ENCODE measurements at places on chromosomes 1 and 21.

DNA sequence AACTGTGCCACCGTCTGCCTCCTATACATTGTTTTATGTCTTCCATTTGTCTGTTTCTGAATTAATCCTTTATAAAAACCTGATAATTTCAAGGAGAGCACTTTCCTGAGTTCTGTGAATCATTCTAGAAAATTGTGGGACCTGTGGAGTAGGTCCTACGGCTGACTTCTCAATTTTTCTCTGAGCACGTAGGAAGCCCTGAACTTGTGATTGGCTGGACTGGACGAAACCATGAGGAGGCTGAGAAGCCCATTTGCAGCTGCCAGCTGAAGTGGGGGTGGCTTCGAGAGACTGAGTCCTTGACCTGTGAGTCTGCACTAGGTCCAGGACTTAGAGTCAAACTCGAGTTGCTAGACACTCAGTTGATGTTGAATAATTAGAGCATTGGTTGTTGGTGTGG, 277.1 kb upstream of the NCAM2 start:
- H3K27me3 ChIP-seq, result no peaks in the 10 kb centered on the region
- no peak overlapping the region for H3K27ac ChIP-seq
- no peaks in the 10 kb centered on the region for H3K4me1 ChIP-seq
- H3K36me3 ChIP-seq, result no peaks in the 10 kb centered on the region

GRCh38 chr21:43195121-43196021, 26.6 kb downstream of the CRYAA start:
- H3K27me3 ChIP-seq, result no peaks in the 10 kb centered on the region
- H3K36me3 ChIP-seq, result no peaks in the 10 kb centered on the region
- H3K27ac ChIP-seq, result no peak overlapping the region
- no peaks in the 10 kb centered on the region for H3K4me1 ChIP-seq

DNA sequence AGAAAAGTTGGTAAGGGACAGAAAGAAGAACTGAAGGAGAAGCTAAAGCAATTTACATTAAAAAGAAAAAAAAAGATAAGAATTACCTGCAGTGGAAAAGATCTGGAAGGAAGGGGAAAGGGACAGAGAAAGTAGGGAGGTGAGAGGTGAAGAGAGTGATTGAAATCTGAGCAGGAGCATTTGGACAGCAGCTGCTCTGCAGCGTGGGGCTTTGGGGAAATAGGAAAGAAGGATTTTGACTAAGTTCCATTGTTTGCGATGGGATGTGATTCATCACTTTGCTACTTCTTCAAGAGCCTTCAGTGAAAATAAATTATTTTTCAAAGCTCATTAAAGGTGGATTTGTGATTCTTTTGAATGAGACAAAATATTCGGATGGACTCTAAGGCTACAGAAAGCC, 26.1 kb upstream of the NMNAT2 start:
- DNase-seq, result no peak
- H3K36me3 ChIP-seq, result no peaks in the 10 kb centered on the region
- no peak overlapping the region for H3K27ac ChIP-seq
- H3K27me3 ChIP-seq, result peaks cover 11% of the 10 kb centered on the region
- H3K4me1 ChIP-seq, result no peaks in the 10 kb centered on the region

DNA sequence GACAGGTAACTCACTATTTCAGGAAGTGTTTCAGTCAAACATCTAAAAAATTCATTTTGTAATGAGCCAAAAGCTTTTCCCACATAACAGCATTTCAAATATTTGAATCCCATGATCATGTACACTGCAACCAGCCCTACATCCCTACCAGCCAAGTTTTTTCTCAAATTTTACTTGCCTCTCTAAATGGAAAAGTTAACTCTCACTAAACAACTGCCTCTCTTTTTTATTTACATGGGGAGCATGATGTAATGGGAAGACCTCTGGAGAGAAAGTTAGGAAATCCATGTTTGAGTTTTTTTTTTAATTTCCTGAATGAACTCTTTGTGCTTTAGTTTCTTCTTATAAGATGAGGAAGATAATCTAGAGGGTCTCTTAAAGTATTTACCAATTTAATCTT, 70.5 kb downstream of the TTLL7 start:
- no peaks in the 10 kb centered on the region for H3K4me1 ChIP-seq
- no peak overlapping the region for H3K27ac ChIP-seq
- DNase-seq, result no peak

DNA sequence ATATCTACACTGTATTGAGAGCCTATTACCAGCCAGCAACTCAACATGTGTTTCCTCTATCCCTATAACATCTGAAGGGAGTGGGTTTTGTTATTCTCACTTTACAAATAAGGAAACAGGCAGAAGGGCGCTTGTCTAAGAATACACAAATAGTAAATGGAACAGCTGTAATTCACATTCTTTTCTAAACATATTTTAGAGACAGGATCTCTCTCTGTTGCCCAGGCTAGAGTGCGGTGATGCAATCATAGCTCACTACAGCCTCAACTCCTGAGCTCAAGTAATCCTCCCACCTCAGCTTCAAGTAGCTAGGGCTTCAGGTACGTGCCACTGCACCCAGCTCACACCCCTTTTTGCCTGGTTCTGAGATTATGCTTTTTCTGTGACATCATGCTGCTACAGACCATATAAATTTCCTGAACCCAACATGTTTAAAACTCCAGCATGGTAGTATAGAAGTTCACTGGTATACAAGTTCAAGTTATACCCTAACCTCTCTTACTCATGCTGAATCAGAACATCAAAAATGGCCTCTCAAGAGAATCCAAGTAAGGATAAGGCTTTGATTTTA, 8.6 kb upstream of the TACSTD2 start:
- H3K4me1 ChIP-seq, result no peaks in the 10 kb centered on the region
- H3K27ac ChIP-seq, result no peak overlapping the region
- H3K36me3 ChIP-seq, result no peaks in the 10 kb centered on the region

DNA sequence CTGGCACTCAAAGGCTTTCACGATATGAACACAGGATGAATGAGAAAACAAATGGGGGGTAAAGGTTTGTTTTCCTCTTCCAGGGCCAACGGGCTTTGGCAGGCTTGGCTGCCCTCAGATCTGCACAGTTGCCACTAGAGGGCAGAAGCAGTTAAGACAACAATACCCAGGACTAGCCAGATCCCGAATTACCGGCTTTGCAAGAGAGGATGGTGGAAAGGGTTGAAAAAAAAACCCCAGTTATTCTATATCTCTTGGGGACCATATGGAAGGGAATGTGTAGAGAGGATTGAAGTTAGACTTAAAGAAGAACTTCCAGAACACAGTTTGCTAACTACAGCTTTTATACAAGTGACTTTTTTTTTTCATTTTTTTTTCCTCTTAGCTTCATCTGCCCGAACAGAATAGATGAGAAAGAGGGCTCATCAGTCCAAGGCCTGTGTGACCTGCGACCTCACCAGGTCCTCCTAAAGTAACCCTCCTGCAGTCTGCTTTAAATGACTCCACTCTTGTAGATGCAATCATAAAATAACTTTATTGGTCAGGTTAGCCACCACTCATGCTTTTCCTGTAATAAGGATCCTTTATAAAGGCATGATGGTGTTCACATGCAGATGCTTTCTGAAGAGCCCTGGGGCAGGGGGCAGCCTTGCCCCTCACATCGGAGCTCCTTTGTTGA, 10.7 kb downstream of the FMOD start:
- peak; percentile 73 for DNase-seq
- peaks cover 13% of the 10 kb centered on the region for H3K4me1 ChIP-seq
- H3K27me3 ChIP-seq, result peaks cover 55% of the 10 kb centered on the region
- H3K27ac ChIP-seq, result no peak overlapping the region
- no peaks in the 10 kb centered on the region for H3K36me3 ChIP-seq

- DNase-seq, result no peak
- H3K27ac ChIP-seq, result no peak overlapping the region
- no peak overlapping the region for H3K4me3 ChIP-seq
- H3K27me3 ChIP-seq, result peaks cover 4% of the 10 kb centered on the region
- no peaks in the 10 kb centered on the region for H3K36me3 ChIP-seq
- no peaks in the 10 kb centered on the region for H3K4me1 ChIP-seq
Measured at GRCh38 chr21:32056791-32057190, 184.0 kb downstream of the HUNK start.

DNA sequence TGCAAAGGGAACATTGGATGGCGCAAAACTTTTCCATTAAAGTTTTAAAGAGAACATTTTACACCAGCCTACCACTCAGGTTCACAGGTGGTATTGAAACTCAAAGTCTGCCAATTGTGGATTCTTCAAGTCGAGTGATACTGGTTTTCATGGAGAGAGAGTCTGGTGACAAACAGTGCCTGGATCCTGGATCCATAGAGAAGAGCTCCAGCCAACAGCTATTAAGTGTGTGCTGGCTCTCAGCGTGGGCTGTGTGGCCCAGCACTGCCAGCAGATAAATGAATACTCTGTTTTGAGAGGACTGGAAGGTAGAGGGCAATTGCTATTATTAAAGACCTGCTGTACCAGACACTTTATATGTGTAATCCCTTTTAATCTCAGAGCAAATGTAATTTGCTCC, 118.9 kb upstream of the SYT6 start:
- H3K27me3 ChIP-seq, result no peaks in the 10 kb centered on the region
- H3K27ac ChIP-seq, result no peak overlapping the region
- no peak overlapping the region for H3K4me3 ChIP-seq
- DNase-seq, result no peak

DNA sequence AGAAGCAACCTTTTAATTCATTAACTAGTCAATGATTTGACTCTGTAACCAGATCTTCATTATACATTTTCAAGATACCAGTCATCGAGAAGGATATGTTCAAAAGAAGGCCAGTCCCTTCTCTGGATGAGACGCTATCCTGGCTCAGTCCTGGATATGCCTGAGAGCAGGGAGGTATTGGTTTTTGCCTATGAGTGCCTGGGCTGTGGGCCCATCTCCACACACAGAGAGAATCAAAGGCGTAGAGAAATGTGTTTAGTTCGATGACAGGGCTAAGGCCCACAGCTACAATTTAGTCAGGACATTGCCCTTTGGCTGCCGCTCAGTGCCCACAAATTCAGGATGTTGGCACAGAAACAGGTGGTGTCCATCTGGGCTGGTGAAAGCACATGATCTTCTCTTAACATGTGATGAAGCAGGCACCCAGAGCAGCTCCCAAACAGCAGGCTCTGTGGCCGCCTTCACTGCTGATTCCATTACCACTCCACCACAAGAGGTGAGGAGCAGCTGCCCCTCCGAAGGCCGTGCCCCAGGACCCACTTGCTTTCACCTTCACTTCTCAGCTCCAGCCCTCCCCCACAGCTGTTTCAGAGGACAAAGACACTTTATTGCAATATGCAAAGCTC, 24.7 kb downstream of the ACKR1 start:
- no peak overlapping the region for H3K27ac ChIP-seq
- no peak overlapping the region for H3K4me3 ChIP-seq
- H3K36me3 ChIP-seq, result no peaks in the 10 kb centered on the region
- no peak for DNase-seq
- H3K4me1 ChIP-seq, result no peaks in the 10 kb centered on the region
- no peaks in the 10 kb centered on the region for H3K27me3 ChIP-seq

DNA sequence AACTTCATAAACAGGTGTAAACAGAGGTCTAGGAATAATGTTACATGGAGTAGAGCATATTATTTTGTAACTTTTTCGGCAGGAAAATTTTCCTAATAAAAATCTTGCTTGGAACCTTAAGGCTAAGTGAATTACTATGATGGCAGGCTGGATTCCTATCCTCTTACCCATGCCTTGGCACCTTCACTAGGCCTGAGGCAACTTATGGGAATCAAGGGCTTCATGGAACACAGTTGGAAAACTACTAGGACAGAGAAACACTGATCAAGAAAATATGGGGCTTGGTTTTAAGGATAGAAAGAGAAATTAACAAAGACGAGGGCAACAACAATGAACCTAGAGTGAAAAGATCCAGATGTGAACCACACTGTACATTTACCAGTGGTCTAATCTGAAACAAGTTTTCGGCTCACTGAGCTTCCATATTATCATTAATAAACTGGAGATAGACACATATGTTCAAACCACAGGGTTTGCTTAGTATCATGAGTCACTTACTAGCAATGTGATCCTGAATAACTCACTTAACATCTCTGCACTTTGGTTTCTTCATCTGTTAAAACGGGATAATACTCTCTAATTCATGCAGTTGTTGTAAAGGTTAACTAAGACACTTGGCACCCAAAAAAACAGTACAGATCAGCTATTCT, 68.5 kb downstream of the GPATCH2 start:
- no peaks in the 10 kb centered on the region for H3K36me3 ChIP-seq
- no peak for DNase-seq
- H3K27ac ChIP-seq, result no peak overlapping the region
- no peak overlapping the region for H3K4me3 ChIP-seq
- no peaks in the 10 kb centered on the region for H3K4me1 ChIP-seq

GRCh38 chr1:167654975-167655575, 25.0 kb downstream of the RCSD1 start:
- peaks cover 26% of the 10 kb centered on the region for H3K4me1 ChIP-seq
- H3K27me3 ChIP-seq, result no peaks in the 10 kb centered on the region
- no peak overlapping the region for H3K4me3 ChIP-seq
- H3K27ac ChIP-seq, result peak overlapping the region; percentile 50
- peaks cover 90% of the 10 kb centered on the region for H3K36me3 ChIP-seq

GRCh38 chr1:7680207-7680954, 90.7 kb upstream of the VAMP3 start:
- H3K27me3 ChIP-seq, result peaks cover 2% of the 10 kb centered on the region
- no peaks in the 10 kb centered on the region for H3K36me3 ChIP-seq
- no peak overlapping the region for H3K4me3 ChIP-seq
- no peak for DNase-seq
- no peaks in the 10 kb centered on the region for H3K4me1 ChIP-seq

- H3K4me1 ChIP-seq, result no peaks in the 10 kb centered on the region
- H3K36me3 ChIP-seq, result no peaks in the 10 kb centered on the region
- DNase-seq, result no peak
- H3K27ac ChIP-seq, result no peak overlapping the region
- no peaks in the 10 kb centered on the region for H3K27me3 ChIP-seq
Measured at GRCh38 chr21:17866590-17866989, 47.4 kb upstream of the C21orf91 start.

DNA sequence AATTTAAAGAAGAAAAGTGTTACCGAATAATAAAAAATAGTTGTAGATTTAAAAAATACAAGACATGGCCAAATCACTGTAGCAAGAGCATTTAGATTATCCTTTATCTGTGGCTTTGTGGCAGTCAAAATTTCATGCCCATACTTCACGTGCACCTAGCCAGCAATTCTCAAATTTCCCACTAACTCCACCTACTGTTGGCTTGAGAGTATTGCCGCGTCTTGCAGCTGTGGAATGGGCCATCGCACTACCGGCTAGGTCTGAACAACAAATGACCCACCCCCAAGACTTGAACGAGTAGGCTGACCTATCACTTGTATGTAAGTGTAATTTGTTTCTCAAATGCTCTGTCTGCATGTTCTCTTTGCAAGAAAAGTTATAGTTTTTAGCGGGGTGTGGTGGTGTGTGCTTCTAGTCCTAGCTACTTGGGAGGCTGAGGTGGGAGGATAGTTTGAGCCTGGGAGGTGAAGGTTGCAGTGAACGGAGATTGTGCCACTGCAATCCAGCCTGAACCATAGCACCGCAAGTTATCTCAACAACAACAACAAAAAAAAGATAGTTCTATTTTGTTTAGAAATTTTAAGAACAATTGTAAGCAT, 4.1 kb downstream of the KRTAP13-4 start:
- no peaks in the 10 kb centered on the region for H3K36me3 ChIP-seq
- DNase-seq, result peak; percentile 35
- no peaks in the 10 kb centered on the region for H3K27me3 ChIP-seq
- H3K27ac ChIP-seq, result no peak overlapping the region

GRCh38 chr21:37553078-37553481, 186.5 kb downstream of the DYRK1A start:
- no peak for DNase-seq
- peaks cover 5% of the 10 kb centered on the region for H3K27me3 ChIP-seq
- H3K27ac ChIP-seq, result no peak overlapping the region
- no peaks in the 10 kb centered on the region for H3K36me3 ChIP-seq

Data from DND-41 (cell line).